Stimulated activated CD8-positive, alpha-beta memory T cell treated with anti-CD3 and anti-CD28 coated beads, Interleukin-4, amount 100 ng/mL, for 4 hours (primary cell): ENCODE measurements at places on chromosomes 2 and 18.

- DNase-seq: no peak
Observed at GRCh38 chr2:58708565-58708964, 467.4 kb upstream of the FANCL start.

DNA sequence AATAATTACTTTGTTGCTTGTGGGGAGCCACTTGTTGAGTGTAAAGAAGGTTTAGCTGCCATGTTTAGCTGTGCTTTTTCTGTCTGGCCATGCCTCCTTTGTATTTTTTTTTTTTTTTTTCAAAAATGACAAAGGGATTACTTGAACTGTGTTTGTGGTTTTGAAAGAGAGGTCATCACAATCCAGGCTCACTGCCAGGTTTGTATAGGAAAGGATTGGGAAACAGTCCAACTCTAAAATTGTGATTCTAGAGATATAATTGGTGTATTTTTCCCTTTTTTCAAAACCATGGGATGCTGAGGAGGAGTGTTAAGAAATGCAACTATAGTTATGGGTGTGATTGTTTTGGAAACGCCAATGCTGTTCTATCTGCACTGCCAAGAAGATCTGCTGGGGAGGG, 4.3 kb downstream of the ITPRIPL1 start:
- no peak for DNase-seq

- no peak for DNase-seq
Observed at GRCh38 chr2:196200557-196200956, 29.2 kb upstream of the STK17B start.

DNA sequence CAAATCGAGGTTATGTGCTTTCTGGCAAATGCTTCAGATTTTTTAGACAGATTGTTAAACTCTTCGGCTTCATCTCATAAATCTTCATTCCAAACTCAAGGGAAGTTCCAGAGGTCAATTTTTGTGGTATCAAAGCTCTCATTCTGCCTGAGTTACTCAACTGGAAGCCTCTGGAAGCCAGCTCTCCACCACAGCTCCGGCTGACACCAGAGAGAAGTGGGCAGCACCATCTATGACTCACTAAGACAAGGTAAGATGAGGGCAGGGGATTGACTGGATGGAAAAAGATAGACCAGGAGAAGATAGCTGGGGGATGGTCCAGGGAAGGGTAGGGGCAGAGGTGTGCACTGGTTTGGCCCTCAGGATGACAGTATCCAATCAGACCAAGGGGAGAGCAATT, 137.3 kb upstream of the HNRNPA3 start:
- DNase-seq: no peak

DNA sequence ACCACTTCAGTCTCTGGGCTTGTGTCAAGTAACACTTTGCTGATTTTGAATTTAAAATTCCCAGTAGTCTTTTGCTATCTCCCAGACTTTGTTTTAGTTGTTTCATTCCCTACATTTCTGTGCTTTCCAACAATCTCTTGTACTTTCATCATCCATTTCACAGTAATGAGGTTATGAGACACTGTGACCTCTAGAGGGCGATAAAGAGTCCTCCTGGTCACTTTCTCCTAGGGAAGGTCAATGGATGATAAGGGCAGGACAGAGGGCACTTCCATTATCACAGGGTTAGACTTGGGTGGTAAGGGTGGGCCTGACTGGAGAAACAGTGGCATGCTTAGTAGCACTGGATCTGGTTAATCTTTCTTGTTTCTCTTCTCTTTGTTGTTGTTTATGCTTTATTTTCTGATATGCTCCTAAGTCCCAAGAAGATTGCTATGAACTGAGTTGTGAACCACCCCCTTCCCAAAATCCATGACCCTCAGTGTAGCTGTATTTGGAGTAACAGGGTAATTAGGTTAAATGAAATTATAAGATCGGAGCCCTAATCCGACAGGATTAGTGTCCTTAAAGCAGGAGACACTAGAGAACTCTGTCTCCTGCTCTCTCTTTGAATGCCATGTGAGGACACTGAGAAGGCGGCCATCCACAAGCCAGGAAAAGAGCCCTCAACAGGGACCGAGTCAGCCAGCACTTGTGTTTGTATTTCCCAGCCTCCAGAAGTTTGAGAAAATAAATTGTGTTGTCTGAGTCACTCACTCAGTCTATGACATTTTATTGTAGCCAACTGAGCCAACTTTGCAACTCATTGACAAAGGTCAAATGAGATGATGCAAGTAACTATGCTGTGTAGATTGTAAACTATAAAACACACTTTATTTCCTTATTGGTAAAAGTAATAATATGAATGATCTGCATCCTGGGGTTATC, 779.2 kb downstream of the CNTNAP5 start:
- DNase-seq: no peak

- no peak for DNase-seq
Observed at GRCh38 chr2:144239306-144239705, 280.6 kb downstream of the ZEB2 start.

DNA sequence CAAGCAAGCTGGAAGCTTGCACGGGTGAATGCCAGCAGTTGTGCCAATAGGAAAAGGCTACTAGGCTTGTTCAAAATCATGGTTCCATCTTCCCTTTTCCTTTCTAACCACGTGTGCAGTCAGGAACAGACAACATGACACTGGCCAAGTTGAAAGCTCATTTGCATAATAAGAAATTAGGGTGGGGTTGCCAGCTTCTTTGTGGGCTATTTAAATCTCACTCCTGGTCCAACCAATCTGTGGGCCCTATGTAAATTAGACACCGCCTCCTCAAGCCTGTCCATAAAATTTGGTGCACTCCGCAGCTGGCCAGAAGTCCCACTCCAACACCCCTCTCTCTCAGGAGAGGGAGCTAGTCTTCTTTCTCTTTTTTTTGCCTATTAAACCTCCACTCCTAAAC, 1948.4 kb upstream of the PIK3C3 start:
- no peak for DNase-seq

GRCh38 chr2:166424841-166425240, 49.1 kb upstream of the SCN9A start:
- DNase-seq: no peak

DNA sequence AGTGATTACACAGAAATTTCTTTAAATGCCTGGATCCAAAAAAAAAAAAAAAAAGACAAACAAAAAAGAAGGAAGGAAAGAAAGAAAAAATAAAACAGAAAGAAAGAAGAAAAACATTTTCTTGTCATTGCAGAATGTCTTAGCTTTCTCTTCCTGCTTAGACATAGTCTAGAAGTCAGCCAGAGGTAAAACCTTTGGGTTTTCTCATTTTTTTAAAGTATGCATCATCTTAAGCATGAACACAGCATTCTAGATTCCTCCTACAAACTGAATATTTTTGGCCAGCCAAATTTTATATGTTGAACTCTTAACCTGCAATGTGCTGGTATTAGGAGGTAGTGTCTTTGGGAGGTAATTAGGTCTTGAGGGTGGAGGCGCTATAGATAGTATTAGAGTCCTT, 243.9 kb downstream of the TRIB2 start:
- DNase-seq: no peak

DNA sequence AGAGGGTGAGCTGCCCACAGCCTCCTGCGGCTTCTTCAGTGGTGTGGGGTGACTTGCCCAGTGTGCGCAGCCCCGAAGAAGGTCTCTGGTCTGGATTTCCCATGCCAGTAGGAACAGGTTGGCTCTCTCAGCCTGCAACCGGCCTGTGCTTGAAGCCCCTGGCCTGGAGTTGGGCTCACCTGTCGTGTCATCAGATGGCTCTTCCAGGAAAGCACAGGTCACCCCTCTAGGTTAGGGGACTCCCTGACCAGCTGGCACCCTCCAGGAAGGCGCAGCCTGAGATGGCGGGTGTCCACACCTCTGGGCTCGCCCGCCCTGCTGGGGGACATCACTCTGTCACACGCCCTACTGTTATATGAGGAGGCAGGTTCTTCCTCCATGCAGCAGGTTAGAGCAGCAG, 179.8 kb downstream of the SEPTIN10 start:
- no peak for DNase-seq

GRCh38 chr2:95036596-95037383, 11.3 kb downstream of the MAL start:
- no peak for DNase-seq

GRCh38 chr2:159616286-159616701, at the start of gene BAZ2B:
Gene BAZ2B (minus strand): TSS chr2:159616548. CDS start chr2:159478719, 137,829 bp downstream.
- DNase-seq: no peak

- no peak for DNase-seq
Observed at GRCh38 chr2:26573241-26573925, 67.8 kb downstream of the CIB4 start.

- no peak for DNase-seq
Observed at GRCh38 chr18:60146220-60146960, 226.2 kb downstream of the MC4R start.

DNA sequence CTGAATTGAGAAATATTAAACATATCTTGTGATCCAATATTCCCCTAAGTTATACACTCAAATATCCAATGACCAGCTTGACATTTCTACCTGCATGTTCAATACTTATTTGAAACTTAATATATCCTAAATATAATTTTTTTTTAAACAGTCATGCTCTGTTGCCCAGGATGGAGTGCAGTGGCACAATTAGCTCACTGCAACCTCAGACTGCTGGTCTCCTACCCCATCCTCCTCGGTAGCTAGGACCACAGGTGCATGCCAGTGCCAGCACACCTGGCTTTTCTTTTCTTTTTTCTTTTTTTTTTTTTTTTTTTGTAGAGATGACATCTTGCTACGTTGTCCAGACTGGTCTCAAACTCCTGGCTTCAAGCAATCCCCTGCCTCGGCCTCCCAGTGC, 4.2 kb downstream of the KYNU start:
- no peak for DNase-seq

DNA sequence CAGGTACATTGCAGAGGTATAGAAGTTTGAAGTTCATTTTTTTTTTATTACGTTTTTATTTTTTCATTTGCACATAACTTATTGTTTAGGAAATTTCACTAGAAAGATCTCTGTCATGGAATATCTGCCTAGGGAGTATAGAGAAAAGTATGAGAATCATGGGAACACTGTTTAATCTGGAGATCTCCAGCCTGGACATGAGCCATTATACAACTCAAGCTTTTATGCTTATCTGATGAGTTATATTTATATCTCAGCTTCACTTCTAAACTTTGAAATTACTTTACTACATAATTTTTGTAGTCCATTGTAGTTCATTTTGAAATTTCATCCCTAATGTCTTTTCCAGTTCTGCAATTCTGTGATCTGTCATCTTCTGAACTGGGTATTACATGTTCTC, 515.6 kb downstream of the ERBB4 start:
- no peak for DNase-seq

GRCh38 chr18:63451799-63452660, 24.7 kb upstream of the SERPINB5 start:
- DNase-seq: no peak

DNA sequence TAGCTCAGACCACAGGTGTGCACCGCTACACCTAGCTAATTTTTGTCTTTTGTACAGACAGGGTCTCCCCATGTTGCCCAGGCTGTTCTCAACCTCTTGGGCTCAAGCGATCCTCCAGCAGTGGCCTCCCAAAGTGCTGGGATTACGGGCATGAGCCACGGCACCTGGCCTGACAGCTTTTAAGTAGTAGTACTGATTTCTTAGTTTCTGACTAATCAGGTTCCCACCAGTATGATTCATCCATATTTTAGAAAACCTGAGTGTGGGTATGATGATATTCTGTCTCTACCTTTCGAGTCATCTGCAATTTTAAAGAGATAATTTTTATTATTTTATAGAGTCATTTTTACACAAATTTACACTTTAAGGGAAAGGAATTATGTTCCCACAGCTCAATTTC, 46.4 kb upstream of the GULP1 start:
- no peak for DNase-seq
